ENCODE measurements at places on chromosomes 5 and 9.

- no peak for DNase-seq
Measured at GRCh38 chr5:13408616-13409015, 535.9 kb downstream of the DNAH5 start.

DNA sequence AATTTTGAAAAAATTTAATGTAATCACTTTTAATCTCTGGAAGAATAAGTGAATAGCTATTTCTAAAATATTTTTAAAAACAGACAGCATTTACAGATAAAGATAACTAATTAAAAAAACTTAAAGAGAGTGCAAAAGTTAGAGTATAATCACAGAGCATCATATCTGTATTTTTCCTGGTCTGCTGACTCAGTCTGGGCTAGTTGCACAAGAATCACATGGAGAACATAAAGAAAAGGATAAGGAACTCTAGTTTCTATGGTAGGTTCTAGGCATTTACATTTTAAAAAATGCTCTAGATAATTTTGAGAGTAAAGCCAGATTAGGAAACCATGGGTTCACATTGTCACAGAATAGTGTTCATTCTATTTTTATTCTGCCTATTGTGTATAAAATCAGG lies 347.4 kb downstream of the PSAT1 start:
- no peak for DNase-seq

GRCh38 chr5:89064054-89064453 lies 181.1 kb upstream of the MEF2C start:
- DNase-seq, result no peak

GRCh38 chr9:19769213-19769612 lies 19.6 kb downstream of the SLC24A2 start:
- no peak for DNase-seq

DNA sequence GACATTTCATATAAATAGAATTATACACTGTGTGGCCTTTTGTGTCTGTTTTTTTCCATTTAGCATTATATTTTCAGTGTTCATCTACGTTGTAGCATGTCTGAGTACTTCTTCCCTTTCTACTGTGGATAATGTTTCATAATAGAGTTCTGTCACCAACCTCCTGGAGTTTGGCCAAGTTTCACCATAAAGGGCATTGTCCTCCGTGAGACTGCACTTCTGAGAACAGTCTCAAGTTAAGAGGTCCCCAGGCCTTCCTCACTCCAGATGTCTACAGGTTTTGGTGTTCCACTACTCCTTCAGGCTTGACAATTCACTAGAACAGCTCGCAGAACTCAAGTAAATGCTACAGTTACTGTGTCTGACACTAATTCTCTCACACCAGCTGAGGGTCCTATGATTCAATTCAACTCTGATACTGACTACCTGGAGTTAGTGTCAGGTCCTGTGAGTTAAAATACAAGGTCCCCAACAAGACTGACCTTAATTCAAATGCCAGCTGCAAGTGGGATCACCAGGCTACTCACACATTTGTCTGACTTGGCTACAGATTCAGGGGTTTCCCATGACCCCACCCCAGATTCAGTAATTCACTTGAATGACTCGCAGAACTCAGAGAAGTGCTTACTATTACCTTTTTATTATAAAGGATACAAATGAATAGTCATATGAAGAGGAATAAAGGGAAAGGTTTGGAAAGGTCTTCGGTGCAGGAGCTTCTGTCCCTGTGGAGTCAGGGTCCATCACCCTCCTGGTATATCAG lies 31.1 kb downstream of the SLC35A4 start:
- no peak for DNase-seq

GRCh38 chr9:116141864-116142561 lies 11.6 kb upstream of the PAPPA start:
- DNase-seq, result no peak

GRCh38 chr9:33167972-33168461 lies 881 bp upstream of the B4GALT1 start:
- no peak for DNase-seq

- no peak for DNase-seq
Measured at GRCh38 chr5:135399794-135400542, 937 bp upstream of the MACROH2A1 start.

DNA sequence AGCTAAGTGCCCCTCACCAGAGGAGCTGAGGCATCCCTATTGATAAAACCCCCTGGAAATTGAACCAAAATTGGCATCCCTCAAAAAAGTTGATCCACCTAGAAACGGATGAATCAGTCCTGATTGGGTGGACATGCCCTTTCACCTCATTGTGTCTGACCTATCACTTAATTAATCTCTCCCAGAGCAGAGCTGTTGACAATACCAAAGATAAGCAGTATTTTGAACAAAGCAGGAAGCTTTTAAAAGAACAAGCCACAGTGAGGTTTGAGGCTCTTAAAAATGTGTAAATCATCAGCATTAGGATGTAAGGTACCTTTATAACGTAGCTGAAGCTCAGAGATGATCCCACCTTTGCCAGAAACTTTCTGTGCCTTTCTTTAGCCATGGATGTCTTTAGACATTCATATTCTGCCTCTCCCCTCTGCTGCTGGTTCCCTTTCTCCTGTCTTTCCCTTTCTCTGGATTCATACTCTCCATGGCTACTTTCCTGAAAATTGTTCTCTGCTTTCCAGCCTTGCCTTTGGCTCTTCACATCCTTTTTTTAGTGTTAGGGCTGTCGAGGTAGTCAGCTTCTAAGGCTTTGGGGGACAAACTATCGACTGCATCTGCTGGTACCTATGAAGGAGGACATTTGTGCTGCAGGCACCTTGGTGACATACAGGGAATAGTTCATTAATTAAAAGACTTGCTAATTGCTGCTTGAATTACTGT lies 7.8 kb upstream of the LHX2 start:
- no peak for DNase-seq

DNA sequence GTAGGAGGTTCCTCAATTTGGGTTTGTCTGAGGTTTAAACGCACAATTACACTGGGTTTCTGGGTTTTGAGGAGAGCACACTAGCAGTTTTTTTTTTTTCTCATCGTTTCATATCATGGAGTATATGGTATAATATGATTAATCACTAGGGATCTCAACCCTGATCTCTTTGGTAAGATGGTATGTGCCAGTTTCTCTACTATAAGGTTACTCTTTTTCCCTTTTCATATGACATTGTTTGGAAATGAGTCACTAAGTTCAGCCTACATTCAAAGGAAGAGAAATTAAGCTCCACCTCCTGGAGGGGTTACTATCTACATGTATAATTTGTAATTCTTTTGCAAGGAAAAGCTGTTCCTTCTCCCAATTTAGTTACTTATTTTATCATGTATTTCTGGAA lies 35.2 kb downstream of the MTRR start:
- no peak for DNase-seq

DNA sequence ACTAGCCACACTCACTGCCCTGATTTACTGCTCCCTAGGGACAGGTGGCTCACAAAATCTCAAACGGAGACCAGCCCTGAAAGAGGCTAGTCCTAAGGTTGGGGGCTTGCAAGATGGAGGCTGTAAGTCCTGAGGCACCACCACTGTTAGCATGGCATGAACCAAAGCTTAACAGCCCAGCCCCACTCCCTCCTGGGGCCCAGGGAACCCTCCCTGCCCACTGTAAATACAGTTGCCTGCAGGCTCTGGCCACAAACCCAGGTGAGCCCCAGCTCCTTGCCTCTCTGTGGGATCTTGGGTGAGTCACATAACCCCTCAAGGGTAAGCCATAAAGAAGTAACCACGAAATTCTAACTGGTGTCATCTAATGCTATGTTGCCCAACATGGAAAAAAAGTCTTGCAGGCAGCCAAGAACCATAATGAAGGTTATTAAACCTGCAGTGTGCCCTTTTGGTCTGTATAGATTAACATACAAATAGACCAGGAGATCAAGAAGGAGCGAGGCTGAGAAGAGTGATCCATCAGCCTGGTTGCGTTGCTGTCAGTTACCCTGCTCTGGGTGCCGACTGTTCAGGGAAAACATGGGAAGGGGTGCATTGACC lies 1.7 kb upstream of the POMT1 start:
- no peak for DNase-seq

DNA sequence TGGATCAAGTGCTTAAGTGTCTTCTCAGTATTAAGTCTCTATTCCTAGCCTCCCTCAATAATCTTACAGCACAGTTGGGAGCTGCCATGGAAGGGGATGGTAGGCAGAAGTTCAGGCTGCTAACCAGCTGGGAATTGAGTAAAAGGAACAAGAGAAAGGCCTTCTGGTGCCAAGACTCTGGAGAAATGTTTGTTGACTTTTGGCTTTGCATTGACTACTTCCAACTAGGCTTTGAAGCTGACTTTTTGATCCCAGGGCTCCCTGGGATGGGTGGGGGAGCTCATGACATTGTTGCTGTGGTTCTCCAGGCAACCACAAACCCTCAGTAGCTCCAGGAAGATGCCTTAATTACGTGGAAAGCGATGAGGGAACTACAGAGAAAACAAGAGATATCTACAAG lies 85.2 kb upstream of the HTR4 start:
- no peak for DNase-seq

GRCh38 chr9:17906176-17906840 lies 327.4 kb downstream of the SH3GL2 start:
- no peak for DNase-seq

DNA sequence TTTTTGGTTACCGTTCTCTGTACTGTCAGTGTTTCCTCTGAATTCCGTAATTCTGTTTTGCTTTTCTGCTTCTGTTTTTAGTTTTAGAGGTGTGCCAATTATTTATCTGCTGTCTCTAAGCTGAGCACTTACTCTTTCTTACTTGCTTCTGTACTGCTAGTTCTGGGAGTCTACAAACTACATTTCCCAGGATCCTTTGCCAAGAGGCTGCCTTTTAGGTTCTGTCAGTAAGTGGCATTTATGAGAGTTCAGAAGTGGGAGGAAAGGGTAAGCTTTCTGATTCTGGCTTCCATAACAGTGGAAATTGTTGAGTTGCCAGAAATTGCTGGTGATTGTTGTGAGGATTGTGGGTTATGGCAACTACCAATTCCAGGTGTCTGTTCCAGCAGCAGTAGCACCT lies 102.4 kb downstream of the OSTF1 start:
- DNase-seq, result no peak

GRCh38 chr9:15271403-15271802 lies 35.6 kb downstream of the TTC39B start:
- no peak for DNase-seq

GRCh38 chr5:75049456-75050351 lies 2.7 kb downstream of the GCNT4 start:
- peak; percentile 58 for DNase-seq

DNA sequence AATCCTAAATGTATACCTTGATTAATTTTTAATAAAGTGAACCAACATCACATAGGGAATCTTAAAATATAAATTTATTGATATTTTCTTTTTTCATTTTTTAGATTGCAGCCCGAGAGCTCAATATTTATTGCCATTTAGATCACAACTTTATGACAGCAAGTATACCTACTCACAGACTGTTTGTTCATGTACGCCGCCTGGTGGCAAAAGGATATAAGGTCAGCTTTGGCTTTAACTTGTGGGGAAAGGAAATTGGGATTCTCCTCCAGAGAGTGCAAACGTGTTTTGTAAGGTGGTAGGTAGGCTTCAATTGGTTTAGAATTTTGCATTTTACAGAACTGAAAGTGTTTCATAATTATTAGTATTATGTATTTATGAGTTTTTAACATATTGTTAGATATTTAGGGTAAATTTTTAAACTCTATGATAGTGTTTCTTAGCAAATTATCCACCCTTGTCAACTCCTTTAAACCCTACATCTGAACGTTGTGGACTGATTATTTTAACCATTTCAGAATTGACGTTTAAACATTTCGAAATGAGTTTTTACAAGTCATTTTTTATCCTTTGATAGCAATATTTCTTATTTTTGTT lies 17.5 kb upstream of the DHFR start:
- DNase-seq, result peak; percentile 57

DNA sequence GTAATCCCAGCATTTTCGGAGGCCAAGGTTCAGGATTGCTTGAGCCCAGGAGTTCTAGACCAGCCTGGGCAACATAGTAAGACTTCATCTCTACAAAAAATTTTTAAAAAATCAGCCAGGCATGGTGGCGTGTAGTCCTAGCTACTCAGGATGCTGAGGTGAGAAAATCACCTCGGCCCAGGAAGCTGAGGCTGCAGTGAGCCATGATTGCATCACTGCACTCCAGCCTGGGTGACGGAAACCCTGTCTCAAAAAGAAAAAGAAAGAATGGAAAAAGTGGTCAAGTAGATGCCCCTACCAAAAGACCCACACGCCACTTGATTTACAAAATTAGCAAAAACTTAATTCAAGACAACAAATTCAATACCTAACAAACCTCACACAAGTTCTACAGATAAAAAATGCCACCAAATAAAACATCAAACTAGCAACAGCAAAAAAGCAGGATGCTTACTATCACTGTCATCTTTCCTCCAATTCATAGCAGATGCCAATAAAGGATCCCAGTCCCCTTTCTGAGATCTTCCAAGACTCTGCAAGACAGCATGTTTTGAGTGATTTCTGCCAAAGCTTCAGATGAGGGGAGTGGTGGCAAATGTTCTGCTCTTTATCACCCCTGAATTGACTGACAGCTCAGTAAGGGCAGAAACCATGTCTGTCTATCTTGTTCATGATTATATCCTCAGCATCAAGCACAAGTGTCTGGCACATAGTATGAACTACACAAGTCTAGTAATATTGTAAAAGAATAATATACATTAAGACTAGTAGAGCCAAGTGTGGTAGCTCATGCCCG lies 34.2 kb upstream of the TESK1 start:
- DNase-seq, result no peak

- no peak for DNase-seq
Measured at GRCh38 chr9:122331523-122331927, 39.3 kb upstream of the PTGS1 start.

GRCh38 chr5:141618030-141618803 lies 583 bp downstream of the DIAPH1 start:
- no peak for DNase-seq

DNA sequence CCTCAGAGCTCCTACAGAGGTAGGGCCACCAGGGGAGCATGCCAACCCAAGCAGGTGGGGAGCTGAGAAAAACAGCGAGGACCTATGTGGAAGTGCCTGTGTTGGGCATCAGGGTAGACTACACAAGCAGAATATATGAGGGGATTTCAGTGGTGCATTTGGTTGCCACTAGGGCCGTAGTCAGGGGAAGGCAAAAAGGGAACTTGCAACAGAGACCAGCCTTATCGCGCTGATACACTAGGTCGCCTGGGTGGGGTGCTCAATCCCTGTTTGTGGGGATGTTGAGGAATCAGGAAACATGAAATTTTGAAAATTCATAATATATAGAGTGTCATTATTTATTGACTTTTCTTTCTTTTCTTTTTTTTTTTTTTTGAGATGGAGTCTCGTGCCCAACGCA lies 370.9 kb upstream of the PRR16 start:
- DNase-seq, result no peak

GRCh38 chr9:68763104-68763503 lies 58.1 kb downstream of the PIP5K1B start:
- no peak for DNase-seq

Measured in activated CD4-positive, CD25-positive, alpha-beta regulatory T cell treated with anti-CD3 and anti-CD28 coated beads, Interleukin-2, amount 50 U/mL, for 16 hours (primary cell).